ENCODE measurements at places on chromosomes 1 and 21. TPM values are rescaled to one million over a fixed set of nuclear protein-coding genes. Genes with fewer than 3 reads are reported as not detected.

DNA sequence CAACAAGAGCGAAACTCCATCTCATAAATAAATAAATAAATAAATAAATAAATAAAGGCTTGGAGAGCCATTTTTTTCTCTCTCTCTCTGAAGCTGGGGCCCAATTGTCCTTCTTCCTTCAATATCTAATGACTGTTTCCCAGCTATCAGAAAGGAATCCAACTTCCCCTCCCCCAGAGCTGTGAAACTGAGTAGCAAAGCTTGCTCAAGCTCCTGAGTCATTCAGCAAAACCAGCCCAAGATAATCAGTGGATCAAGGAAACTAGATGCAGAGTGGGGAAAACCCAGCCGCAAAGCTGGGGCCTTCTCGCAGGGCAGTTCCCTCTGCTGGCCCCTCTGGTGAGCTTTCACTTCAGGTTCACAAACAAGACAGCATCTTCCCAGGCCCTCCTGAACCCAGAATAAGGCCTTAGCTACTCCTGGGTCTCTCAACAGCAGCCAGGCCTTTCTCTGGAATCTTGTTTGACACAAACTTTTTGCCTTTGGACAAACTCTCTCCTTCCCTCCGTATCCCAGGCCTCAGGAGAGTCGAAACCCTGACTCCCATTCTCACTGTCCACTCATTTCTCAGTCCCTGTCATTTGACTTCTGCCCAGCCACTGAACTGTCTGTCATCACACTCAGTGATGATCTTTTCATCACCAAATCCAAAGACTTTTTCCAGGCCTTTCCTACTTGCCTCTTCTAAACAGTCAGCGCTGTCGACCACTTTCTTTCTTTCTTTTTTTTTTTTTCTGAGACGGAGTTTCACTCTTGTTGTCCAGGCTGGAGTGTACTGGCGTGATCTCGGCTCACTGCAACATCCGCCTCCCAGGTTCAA is 18.0 kb upstream of the PTP4A2 start:
- DNase-seq: peak; percentile 60

DNA sequence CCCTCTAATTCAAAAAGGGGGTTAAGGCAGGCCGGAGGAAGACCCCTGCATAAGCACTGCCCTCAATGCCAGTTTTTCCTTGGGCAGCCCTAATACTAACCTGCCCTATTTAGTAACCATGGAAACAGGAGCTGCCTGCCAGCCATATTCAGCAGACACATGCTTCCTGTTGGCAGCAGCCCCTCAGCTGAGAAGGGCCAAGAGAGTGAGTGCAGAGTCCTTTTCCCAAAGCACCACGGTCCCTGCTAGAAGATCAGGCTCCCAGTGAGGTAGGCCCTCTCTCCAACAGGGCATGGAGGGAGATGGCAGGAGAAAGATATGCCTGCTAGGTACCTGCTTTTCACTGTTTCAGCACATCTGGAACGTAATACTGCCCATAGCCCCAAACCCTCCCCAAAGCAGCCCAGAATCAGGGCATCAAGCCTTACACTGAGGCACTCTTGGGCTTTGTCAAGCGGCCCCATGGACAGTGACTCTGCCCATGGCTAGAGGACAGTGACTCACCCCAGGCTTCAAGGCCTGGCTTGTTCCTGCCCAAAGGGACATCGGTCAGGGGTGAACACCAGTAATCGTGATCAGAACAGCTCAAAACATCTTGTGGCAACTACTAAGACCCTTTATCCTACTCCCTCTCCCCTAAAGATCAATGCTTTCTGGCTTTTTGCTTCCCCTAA is 64.5 kb downstream of the BCAR3 start:
- DNase-seq: no peak

DNA sequence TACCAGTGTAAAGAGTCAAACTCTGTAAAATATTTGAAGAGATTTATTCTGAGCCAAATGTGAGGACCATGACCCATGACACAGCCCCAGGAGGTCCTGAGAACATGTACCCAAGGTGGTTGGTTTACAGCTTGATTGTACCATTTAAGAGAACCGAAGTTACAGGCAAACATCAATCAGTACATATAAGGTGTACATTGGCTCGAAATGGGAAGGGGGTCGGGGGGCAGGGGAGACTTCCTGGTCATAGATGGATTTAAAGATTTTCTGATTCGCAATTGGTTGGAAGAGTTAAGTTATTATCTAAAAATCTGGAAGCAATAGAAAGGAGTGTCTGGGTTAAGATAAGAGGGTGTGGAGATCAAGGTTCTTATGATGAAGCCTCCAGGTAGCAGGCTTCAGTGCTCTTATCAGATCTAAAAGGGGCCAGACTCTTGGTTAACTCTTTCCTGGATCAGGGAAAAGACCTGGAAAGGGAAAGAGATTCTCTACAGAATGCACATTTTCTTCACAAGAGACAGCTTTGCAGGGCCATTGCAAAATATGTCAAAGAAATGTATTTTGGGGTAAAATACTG is 47.5 kb upstream of the NTPCR start:
- no peak for DNase-seq

- DNase-seq: no peak
Measured at GRCh38 chr1:105686874-105687690, 1369.4 kb upstream of the PRMT6 start.

GRCh38 chr1:161033751-161034150 is 5.0 kb downstream of the TSTD1 start:
- no peak for DNase-seq

GRCh38 chr1:201537028-201537427 is 1.9 kb upstream of the NAV1 start:
- no peak for DNase-seq

- no peak for DNase-seq
Measured at GRCh38 chr1:118084400-118084799, 100.6 kb downstream of the SPAG17 start.

DNA sequence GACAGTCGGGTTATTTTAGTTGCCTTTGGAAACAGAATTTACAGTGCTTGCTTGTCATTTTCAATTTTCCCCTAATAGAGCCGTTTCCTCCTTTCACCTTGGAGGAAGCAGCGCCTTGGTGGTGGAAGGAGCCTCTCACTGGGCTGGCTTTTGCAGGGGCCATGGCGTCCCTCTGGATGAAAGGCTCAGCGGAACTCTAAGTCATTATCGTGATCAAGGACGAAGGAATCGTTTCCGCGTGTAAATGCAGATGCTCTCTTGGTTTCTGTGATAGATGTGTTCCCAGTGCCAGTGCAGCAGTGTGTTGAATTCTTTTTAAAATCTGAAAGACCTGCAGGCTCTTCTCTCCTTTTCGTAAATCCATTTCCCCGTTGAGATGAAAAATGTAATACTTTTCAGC is 126.2 kb upstream of the LMO4 start:
- no peak for DNase-seq

- DNase-seq: no peak
Measured at GRCh38 chr1:41174170-41174569, 67.9 kb downstream of the SCMH1 start.

DNA sequence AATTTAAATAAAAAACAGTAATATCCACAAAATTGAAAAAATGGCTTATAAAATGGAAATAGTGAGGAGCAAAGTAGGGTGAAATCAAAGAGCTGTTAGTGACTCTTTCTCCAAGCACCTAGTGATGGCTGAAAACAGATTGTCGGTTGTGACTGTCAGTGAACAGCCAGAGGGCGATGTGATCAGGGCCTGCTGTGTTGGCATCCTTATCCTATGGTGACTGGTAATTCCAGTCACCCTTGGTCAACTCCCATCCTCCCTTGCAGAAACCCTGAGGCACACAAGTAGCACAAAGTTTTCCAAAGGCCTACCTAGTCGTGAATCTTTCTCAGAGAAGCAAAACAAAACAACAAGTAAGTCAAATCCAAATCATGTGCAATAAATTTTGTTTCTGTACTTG is 599.8 kb upstream of the CXADR start:
- DNase-seq: no peak

GRCh38 chr1:13926556-13926955 is 226.6 kb downstream of the PRDM2 start:
- no peak for DNase-seq

- no peak for DNase-seq
Measured at GRCh38 chr1:244212797-244213475, 161.9 kb downstream of the ZBTB18 start.

GRCh38 chr1:163205513-163205912 is 2.8 kb upstream of the RGS5 start:
- no peak for DNase-seq

DNA sequence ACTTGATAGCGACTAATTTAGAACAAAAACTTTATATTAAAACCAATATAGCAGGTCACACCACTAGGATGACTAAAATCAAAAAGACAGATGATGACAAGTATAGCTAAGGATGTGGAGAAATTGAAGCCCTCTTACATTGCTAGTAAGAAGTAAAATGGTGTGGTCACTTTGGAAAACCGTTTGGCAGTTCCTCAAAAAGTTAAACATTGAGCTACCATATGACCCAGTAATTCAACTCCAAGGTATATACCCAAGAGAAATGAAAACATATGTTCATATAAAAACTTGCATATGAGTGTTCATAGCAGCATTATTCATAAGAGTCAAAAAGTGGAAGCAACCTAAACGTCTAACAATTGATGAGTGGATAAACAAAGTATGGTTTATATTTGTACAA is 13.0 kb upstream of the SERINC2 start:
- DNase-seq: no peak

The DIO1 gene
- total RNA-seq: not detected

The FCER1G gene
- total RNA-seq: 5.1 TPM

Data from CD8-positive, alpha-beta memory T cell (primary cell).